ENCODE measurements at places on chromosomes 3 and 15. TPM values are rescaled to one million over a fixed set of nuclear protein-coding genes. Genes with fewer than 3 reads are reported as not detected.

DNA sequence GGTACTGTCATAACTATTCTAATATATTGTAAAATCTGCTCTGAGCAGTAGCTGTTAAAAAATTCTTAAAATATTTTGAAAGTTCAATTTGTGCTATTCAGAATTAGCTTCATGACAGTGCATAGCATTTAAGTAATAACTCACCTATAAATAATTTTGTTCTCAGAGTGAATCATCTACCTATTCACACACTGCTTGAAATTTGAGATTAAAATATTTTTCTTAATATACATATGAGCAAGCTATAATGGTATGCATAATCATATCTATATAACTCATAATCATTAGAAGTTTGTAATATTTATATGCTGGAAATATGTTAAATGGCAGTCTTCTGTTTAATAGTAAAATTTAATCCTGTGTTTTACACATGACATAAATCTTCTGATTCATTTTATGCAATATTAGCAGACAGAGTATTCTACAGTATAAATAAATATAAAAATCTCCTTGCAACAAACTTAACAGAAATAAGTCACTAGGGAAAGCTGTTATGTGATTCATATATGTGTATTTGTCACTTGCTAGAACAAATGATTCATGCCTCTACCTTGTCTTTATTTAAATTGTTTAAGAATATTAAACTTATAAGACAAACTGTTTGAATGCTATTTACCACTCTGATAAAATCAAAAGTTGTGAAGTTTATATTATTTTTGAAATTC, 710.8 kb downstream of the PLOD2 start:
- no peak for DNase-seq

DNA sequence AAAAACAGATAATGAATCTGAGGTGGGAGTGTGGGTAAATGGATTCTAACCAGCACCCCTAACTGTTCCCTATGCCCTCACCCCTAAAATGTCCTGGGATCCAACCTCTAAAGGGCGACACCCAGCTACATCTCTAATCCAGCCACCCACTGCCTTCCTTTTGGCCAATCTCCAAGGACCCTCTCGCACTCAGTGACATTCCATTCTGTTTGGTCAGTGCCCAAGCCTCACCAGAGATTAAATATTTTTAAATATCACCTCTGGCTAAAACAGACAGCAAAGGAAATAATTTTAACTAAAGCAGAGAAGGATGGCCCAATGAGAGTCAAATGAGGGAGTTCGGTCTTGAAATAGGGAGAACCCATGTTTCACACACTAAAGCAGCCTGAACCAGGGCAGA, 19.9 kb upstream of the SCN10A start:
- DNase-seq = no peak

Gene CLK3
- total RNA-seq = 53.2 TPM

- no peak for DNase-seq
These were observed 310.9 kb downstream of the MFSD1 start for GRCh38 chr3:159112724-159113123.

Gene LYZL4
- not detected for total RNA-seq

DNA sequence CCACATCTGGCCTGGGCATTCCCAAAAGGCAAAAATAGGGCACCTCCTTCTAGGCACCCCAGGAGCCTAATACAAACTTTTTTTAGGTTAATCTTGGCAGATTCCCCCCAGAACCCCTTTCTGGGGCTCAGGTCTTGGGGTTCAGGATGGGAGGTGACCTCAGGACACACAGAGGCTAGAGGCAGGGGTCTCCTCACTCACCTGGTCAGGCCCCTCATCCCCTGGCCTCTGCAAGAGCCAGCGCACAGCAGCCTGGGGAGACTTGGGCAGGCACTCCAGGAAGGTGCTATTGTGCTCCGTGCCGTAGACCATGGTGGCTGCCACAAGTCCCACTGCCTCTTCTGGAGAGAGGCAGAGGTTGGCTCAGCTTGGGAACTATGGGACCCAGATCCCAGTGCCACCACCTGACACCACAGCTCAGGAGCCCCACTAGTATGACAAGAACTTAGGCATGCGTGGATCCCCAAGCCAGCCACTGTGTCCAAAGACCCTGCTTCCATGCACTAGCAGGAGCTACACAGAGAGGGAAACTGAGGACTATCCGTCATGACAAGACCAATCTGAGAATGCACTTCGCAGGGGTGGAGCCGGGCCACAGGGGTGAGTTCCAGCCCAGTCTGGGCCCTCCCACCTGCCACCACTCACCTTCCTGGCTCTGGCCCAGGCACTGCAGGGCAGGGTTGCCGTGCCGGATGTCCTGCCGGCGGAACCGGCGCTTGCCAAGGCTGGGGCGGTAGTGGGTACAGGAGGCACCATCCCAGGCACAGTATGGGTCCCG, 7.4 kb downstream of the SEMA3G start:
- DNase-seq = no peak

DNA sequence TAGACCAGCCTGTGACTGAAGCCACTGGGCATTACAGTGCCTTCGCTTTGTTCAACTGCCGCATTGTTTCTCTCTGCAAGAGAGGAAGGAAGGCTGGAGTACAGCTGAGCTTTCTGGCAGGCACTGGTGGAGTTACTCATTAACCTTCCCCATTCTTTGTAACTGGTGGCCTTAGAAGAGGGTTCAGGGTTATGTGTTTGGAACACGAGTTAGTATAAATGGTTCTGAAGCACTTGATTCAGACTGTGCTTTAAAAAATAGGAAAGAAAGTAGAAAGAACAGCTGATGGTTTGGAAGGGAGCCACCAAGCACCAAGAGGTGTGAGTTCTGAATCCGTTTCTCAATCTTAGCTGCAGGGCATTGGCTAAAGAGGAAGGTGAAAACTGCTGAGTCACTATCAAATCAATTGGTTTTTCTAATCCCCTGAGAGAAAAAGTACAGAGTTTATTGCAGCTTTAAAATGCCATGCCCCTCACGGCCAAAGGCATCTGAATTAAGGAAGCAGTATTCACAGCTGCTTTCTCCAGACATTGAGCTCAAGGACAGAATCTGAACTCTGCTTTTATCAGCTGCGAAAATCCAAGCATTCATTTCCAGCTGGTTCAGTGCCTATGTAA, 3.6 kb downstream of the HGD start:
- peak; percentile 71 for DNase-seq

DNA sequence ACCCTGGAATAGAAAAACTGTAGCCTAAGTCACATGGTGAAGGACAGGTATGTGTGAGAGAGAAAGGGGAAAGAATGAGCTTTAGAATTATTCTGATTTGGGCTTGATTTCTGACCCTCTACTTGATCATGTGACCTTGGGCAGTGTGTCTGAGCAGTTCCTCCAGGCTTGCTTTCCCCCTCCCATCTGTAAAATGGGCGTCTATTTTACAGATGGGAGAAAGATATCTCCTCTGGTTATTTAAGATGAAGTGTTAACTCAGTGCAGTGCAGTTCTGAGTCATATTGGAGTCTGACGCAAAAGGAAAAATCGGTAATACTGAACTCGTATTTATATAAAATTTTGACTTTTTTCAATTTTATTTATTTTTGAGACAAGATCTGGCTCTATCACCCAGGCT, 38.1 kb upstream of the LMOD3 start:
- no peak for DNase-seq
